Left renal cortex interstitium (tissue), 4 donors: ENCODE measurements at places on chromosomes 13 and 19. TPM values are rescaled to one million over a fixed set of nuclear protein-coding genes. Genes with fewer than 3 reads are reported as not detected.

SETDB2 gene
- 19.1 TPM for polyA plus RNA-seq

FXYD1 gene
- polyA plus RNA-seq, result 32.1 TPM

UPF1 gene
- 44.6 TPM for polyA plus RNA-seq

FAM83E gene
- 1.5 TPM for polyA plus RNA-seq

ZNF776 gene
- 43.0 TPM for polyA plus RNA-seq

CACTIN gene
- 30.3 TPM for polyA plus RNA-seq

TICAM1 gene
- polyA plus RNA-seq, result 8.3 TPM
